ENCODE measurements at places on chromosomes 5 and 9.

GRCh38 chr9:994005-994404, 17.6 kb downstream of the DMRT3 start:
- no peak for DNase-seq

DNA sequence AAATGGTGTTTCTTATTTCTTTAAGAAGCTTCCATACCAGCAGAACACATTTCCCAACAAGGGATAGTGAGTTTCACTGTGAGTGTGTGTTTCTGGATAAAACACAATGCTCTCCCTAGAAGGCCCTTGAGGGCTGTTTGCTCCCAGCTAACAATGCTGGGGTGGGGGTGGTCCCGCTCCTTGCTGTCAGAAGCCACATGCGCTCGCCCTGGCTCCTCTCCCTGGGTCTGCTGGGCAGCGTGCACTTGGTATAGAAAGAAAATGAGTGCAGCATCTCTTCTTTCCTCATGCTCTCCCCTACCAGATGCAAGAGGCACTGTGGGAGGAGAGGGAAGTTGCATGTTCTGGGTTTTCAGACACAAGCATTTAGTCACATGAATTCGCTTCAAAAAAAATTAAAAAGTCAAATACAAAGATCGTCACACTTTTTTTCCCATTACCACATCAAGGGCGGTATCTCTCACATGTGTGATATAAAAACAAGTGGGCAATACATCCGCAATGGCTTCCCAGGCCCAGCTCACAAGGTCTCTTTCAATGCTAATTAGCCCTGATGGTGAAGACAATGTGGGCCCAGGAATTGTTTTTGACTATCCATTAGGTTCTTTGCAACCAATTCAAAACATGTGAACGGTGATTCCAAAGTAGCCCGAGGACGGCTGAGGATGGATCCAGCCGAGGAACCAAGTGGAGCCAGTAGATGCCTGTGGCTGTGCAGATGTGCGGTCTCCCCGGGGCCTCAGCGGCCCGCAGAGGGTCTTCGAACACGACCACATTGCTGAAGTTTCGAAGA, 603.6 kb downstream of the IRX1 start:
- DNase-seq, result no peak

DNA sequence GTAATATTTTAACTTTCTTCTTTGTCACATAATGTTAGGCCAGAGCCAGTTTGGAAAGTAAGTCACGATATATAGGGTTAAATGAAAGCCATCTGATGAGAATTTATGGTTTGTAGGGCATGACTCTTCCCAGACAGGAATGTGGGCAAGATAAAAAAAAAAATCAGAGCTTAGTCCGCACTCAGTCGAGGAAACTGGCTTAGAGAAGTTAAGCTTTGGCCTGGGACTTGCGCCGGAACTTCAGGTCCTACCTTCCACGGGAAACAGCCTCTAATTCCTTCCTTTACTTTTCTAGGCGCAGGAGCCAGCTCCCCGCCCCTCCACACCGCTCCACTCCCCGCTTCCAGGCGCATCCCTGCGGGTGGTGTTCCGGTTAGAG, 475 bp downstream of the DDX31 start:
- no peak for DNase-seq

- no peak for DNase-seq
Observed at GRCh38 chr9:32385152-32385884, 875 bp downstream of the ACO1 start.

GRCh38 chr9:17658237-17658636, 79.4 kb downstream of the SH3GL2 start:
- DNase-seq, result no peak

- peak; percentile 92 for DNase-seq
Observed at GRCh38 chr9:125763394-125763801, 16.2 kb downstream of the PBX3 start.

DNA sequence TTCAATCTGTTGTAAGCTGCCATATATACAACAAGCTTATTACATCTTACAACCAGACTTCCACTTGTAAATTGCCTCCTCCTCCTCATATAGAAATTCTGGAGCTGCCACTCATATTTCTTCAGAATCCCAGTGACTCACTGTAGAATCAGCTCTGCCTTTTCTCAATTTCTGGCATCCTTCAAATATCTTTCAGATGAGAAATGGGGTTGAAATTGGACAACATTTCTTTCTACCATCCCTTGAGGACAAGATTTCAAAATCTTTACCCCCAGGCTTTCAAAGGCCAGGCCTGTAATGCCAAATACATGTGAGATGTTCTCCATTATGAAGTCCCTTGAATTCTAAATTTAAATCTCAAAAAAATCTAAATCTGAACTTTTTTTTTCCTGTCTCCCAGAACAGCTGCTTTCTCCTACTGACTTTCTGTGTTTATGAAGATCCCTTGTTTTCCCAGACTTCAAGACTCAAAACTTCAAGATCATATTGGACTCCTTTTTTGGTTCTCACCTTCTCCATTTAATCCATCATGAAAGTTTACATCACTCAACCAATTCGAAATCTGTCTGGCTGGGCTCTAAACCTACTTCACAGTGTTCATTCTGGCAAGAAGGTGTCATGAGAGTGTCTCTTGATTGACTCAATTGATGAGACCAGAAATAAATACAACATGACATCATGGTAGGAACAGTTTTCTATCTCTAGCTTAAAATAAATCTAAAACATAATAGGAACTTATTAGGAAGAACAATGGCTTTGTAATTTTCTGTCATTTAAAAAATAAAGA, 109.8 kb downstream of the HMHB1 start:
- peak; percentile 35 for DNase-seq
